HFF-Myc (cell line): ENCODE measurements at places on chromosomes 1 and 21.

DNA sequence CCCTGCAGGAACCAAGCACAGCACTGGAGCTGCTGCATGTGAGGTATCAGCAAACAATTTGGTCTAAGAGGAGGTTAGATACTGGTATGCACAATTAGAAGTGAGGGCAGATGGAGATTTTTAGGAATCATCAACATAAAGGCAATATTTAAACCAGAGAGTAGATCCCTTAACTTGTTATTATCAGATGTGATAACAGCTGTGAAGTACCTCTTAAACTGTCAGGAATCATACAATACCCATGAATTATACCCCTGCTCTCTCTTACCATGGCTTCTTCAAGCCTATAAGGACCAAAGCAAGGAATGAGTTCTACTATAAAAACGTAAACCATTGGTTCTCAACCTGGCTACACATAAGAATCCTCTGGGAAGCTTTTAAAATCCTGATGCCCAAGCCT lies 3.9 kb downstream of the BCAR3 start:
- no peak for DNase-seq

DNA sequence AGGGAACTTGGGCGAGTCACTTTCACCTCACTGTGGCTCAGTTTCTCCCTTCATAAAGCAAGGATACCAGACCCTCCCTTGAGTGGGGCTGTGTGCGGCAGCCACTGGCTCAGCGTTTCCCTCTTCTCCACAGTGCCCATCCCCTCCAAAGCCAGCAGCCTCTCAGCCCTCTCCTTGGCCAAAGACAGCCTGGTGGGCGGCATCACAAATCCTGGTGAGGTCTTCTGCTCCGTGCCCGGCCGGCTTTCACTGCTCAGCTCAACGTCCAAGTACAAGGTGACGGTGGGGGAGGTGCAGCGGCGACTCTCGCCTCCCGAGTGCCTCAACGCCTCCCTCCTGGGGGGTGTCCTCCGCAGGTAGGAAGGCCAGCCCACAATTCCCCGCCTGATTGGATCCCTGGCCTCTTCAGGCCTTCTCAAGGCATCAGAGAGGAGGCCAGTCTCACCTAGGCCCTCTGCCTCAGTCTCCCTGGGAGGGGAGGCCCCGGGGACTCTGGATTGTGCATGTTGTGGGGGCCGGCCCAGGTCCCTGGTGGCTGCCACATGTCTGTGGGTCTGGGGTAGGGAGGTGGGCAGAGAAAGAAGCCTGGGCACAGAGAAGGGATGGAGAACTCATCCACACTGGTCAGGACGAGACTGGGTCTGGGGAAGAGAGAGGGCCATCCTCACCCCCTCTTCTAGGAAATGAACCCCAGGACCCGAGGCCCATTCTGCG lies 15.2 kb downstream of the TFAP2E start:
- DNase-seq = no peak

DNA sequence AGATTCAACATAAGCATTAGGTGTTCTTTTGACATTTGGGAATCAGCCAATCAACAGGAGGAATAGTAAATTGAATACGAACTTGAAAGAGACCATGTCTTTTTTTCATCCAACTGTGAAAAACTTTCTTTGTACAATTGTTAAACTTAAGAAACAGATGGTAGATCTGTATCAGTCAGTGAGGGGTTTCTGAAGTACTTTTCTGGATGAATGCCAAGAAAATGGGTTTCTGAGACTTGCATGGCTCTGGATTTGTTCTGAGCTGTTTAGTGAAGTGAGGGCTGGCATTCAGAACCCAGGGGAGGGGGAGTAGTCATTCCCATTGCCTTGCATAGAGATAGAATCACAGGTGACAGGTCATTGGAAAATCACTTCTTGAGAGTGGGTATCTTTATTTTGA lies 37.4 kb downstream of the PTPRC start:
- no peak for DNase-seq

DNA sequence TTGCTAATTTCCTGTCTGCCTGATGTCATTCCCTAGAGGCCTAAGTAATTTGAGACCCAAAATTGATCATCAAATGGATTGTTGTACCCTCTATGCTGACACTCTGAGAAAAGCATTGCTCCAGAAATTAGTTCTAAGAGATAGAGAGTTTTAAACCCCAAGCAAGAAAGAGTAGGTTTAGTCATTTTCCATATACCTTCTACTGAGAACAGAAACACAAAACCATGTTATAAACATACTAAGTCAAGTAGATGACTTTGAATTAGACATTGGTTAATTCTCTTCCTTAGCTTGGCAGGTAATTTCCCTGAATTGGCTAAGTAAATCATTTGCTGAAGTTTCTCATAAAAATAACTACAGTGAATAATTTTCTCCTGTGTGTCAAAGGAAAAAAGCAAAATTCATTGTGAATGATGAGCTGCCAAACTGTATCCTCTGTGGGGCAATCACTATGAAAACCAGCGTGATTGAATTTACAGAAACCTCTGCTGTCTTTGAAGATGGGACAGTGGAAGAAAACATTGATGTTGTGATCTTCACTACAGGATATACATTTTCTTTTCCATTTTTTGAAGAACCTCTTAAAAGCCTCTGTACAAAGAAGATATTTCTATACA lies 20.1 kb downstream of the FMO4 start:
- no peak for DNase-seq

- DNase-seq = no peak
Measured at GRCh38 chr21:25925936-25926335, 191.2 kb downstream of the GABPA start.

GRCh38 chr21:44792702-44793591 lies 8.7 kb downstream of the UBE2G2 start:
- no peak for DNase-seq

- DNase-seq = no peak
Measured at GRCh38 chr21:34974162-34974981, 74.7 kb downstream of the RUNX1 start.

DNA sequence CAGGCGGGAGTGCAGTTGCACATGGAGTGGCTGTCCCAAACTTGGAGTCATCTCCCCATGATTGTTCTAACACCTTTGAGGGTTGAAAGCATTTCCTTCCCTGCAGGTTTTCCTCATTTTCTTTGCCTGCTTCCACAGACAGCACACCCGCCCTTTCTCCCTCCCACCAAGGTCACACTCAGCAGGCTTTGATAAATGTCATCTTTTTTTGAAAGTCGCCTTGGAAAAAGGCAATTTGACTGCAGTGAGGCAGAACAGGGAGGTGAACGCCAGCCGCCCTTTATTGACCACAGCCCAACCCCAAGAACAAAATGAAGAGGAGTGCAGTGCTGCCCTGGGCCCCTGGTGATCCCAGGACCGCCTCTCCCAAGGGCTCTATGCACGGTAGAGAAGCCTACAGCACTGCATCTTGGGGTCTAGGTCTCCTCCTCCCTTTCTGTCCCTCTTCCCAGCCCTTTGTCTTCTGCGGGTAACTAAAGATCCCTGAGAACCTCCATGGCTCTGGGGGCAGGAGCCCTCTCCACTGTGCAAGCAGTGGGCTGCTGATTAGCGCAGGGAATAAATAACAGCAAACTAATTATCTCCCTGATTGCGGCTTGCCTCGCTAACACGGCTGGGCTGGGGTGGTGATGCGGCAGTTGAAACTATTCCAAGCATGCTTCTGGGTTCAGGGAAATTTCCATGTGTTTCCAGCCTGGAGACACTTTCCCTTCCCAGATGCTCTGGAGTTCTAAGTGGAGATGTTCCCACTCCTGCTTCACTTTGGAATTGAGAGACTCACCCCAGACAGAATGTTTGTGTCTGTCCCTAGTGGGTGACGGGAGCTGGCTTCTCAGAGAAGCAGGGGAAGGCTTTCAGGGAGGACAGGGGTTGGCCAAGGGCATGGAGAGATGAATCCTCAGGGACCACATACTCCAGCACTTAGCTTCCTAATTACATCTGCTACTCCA lies 11.8 kb upstream of the AMIGO1 start:
- no peak for DNase-seq

DNA sequence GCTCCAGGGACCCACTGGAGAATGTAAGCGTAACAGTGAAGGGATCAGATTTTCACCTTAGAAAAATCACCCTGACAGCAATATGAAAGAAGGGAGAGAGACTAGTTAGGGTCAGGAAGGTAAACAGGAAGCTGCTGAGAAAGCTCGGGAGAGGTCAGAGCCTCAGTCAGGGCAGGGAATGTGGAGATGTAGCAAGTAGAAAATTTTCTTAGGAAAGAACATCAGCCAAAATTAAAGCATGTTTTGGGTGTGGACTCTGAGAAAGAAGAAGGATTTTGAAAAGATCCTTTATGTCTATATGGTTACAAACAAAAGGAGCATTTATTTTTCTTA lies 16.7 kb upstream of the ERICH3 start:
- no peak for DNase-seq

GRCh38 chr21:44394733-44395132 lies 41.3 kb downstream of the TRPM2 start:
- no peak for DNase-seq

GRCh38 chr1:31771891-31772668 lies 7.9 kb upstream of the ADGRB2 start:
- no peak for DNase-seq

DNA sequence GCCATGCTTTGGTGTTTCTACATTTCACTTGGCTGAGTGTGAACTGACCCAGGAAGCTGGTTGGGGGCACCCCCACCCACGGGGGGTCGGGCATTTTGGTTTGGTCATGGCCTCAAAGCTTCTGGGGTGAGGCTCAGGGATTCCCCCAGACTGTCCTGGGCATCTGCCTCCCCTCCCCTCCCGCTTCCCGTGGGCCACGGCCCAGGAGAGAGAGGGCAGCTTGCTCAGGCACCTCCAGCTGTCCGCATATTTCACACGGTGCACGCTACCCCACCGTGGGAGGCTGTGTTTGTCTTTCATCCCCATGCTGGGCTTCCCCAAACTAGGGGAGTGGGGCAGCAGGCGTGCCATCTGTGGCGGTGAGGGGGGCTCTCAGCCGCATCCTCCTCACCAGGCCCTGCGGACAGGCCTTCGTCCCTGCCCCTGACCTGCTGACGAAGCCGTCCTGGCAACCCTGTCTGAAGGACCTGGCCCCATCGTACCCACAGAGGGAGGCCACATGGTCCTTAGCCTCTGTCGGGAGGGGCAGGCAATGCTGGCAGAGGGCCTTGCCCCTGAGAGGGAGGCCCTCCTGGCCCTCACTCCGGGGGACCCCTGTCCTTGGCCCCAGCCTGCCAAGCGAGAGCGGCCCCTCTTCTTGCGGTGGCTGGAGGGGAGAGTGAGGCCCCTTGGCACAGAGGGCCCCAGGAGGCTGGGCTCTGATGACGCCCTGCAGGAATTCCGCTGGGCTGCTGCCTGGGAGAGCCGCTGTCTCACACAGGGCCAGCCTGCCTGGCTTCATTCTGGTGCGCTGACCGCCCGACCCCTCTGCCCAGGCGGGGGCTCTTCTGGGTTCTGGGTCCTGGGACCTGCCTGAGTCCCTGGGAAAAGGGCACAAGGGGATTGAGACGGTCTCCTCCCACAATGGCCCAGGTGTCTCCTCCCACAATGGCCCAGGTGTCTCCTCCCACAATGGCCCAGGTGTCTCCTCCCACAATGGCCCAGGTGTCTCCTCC lies 22.1 kb downstream of the TP73 start:
- DNase-seq = no peak

- DNase-seq = no peak
Measured at GRCh38 chr1:159982280-159982679, 28.2 kb upstream of the SLAMF9 start.

DNA sequence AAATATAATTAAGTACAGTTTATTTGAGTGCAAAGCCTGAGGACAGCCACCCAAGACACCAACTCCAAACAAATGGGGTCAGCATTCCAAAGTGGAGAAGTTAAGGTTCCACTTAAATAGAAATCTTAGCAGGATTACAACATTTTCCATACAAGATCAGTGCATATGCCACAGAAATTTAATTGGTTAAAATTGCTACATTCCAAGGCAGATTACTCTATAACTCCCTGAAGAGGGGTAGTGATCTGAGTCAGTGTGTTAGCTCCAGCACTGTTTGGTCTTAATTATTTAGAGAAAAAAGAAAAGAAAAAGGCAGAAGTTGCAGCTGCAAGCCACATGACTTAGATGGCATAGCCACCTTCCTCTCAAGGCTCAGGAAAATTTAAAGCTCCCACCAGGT lies 297.5 kb downstream of the HHIPL2 start:
- no peak for DNase-seq

GRCh38 chr1:145846201-145846612 lies 777 bp downstream of the NUDT17 start:
- no peak for DNase-seq

GRCh38 chr1:94422115-94422820 lies 4.1 kb downstream of the ABCD3 start:
- no peak for DNase-seq

DNA sequence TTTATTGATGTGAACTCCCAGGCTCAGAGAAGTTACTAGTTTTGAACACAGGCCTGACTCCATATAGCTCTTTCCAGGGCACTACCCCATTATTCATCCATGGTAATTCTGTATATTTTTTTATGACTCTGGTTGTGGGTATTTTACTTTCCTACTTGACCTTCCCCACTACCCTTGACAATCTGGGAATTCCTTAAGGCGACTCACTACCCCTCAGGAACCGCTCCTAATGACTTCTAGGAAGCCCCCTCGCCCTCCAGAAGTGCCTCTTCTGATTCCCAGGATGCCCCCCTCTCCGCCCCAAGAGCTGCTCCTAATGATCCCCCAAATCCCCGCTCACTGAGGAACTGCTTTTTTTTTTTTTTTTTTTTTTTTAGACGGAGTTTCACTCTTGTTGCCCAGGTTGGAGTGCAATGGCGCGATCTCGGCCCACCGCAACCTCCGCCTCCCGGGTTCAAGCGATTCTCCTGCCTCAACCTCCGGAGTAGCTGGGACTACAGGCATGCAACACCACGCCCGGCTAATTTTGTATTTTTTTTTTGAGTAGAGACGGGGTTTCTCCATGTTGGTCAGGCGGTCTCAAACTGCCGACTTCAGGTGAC lies 972 bp upstream of the KDM4A start:
- no peak for DNase-seq

GRCh38 chr1:10726355-10726754 lies 70.1 kb downstream of the CASZ1 start:
- no peak for DNase-seq
